ENCODE measurements at places on chromosomes 7 and 10.

DNA sequence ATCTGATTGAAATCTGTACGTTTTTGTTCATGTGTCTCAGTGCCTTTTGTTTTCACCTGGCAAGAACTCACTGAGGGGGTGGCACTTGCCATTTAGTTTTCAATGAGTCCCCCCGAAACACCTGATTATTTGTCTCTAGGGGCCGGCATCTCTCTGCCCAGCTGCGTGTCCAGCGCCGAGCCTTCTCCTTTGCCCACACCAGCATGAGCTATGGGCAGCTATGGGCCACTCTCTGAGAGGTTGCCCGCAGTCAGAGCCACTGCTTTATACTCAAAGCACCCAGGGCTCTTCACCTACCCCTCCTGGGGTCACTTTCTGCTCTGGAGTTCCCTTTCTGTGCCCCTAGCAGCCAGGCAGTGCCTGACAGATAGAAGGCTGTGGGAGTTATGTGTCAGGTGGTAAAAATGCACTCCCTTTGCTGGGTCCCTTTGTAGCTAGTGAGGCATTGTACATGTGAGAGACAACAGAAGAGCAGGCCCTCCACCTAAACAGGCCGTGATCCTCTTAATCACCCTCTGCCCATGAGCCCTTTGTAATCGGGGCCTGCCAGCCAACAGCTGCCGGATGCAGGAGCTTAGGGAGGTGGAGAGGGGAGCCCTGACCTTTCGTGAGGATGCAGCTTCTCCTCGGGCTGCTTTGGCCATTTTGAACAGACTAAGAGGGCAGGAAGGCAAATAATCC lies 133.1 kb upstream of the NPS start:
- DNase-seq, result no peak

DNA sequence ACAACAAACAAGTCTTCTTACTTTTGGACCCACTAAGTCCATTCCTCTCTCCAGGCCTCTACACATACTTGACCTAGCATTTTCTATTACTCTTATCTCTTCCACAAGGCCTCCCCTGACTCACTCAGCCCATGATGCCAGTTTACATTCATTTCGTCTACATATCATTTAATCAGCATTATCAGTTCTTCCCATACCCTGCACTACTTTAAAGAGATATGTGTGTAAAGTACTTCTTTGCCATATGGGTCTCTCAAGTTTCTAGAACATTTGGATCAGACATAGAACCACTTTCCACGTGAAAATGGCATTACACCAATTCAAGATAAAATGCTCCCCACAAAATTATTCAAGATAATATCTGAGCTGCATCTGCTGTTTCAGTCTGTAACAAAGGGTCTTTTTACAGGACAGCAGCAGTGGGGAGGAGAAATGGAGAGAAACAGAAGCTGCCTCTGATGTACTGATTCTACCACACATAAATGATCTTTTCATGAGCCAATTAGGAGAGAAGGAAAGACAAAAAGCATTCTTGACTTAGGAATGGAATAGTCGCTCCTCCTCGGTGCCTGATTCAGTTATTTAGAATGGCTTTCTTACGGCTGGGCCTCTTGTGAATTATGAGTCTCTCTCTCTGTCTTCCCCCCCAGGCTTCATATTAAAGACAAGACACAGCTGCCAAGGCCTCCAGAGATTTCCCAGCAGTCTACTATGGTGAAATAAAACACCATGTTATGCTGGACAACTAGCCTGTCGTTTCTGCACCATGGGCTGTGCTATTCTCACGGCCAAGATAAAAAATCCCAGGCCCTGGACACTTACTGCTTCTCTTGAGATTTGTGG lies 46.9 kb upstream of the SEPTIN7 start:
- no peak for DNase-seq

- DNase-seq, result no peak
Measured at GRCh38 chr7:157952841-157953645, 616.2 kb downstream of the DNAJB6 start.

DNA sequence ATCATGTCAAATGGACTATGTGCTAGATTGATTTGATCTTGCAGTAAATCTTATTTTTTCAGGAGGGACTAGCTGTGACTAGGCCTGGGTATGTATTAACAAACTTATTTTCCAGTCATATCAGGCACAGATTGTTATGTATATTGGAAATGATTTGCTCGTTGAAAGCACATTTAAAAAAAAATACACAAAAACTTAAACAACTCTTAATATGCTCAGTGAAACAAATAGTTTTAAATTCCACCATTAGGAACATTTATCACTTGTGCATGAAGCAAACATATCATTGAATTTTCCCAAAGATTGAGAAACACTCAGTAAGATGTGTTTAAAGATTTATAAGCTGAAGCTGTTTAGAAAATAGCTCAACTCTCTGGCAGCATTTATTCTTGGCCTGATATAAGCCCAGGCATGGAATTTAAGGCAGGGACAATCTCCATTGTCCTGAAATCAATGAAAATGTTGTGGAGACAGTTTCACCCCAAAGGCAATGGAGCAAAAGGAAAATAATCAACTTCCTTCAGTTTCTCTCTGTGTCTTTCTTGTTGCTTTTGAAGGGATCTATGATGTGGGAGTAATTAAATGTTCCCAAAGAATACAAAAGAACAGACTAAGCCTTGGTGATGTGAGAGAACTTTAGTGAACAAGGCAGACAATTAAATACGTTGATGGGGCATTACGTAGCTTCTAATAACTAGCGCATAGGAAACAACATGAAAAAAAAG lies 250.3 kb downstream of the GPR37 start:
- DNase-seq, result no peak

DNA sequence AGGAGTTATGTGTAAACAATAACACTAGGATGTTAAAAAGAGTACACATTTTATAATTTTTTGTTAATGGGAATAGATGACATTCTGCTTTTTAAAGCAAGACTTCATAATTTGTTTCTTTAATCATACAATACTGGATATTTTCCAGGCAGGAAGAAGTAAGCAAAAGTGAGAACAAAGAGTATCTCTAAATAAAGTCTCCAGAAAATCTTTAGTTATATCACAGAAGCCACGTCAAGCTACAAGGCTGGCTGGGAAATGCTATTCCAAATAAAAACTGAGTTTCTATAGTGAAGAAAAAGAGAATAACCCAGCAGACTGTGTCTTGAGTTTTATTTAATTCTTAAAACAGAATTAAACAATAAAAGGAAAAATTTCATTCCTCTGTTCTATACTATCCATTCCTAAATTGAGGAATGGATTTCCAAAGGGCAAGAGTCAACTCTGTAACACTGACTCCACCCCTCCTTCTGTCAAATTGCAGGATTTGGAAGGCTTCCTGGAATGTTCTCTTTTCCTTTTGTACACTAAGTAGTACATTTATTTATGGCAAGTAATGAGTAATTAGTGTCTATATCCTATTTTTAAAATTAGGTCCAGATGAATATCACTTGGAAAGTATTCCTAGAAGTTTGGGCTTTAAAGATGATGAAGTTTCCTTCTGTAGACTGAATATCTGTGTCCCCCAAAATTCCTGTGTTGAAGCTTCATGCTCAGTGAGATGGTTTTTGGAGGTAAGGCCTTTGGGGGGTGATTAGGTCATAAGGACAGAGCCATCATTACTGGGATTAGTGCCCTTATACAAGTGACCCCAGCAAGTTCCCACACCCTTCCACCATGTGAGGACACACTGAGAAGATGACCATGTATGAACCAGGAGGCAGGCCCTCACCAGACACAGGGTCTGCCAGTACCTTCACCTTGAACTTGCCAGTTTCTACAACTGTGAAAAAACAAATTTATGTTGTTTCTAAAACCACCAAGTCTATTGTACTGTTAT lies 290.9 kb downstream of the CRPPA start:
- peak; percentile 14 for DNase-seq

DNA sequence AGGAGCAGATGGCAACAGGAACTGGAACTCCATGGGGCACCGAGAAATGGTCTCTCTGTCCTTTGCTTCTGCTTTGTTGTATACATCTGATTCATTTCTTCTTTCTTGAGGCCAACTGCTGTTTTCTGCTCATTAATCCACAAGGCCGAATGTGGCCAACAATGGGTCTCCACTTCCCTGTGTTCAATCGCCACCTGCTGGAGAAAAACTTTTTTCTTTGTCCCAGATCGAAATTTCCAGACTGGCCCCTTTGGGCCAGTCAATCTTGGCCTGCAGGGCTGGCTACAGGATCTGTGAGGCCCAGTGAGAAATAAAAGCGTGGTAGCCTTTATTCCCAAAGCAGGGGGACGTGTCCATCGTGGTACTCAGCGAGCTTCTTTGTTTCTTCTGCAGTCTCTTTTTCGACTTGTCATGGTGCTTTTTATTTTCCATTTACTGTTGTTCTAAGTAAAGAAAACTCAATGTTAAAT lies 58.8 kb downstream of the PARP12 start:
- peak; percentile 81 for DNase-seq

GRCh38 chr10:28217848-28218247 lies 85.0 kb downstream of the MPP7 start:
- DNase-seq, result peak; percentile 63

DNA sequence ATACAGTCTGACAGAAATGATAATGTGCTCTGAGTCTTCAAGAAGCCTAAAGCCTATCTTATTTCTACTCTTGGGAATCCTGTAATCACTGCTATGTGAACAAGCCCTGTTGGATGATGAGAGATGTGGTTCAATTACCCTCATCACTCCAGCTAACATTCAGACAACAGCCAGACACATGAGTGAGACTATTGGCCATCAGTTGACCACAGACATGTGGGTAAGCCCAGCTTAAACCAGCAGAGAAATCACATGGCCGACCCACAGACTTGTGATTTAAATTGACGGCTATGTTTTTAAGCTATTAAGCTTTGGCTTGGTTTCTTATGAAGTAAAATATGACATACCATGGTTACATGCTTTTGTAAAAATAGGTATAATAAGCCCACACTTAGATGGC lies 2.6 kb downstream of the MBL2 start:
- no peak for DNase-seq

DNA sequence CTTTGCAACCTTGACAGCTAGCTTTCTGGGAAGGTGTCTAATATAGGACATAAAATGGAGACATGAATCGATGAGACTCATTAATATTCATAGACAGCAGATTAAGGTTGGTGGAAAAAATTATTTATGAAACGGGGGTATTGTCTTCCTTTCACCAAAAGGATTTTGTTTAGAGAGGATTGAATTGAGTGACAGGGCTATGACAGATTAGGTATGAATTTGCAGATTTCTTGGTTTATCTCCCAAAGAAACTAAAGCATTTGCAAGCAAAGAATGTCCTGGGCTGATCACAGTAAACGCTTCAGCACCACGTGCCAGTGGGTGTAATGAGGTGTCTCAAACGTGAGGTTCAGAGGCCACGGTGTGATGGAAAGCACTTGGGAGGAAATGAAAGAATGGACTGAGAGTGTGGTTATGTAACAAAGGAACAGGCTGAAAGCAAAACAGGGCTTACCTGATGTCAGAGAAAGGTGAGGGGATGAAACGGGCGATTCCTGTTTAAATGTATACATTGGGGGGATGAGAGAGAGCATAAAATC lies 329.2 kb upstream of the NPVF start:
- DNase-seq, result no peak

DNA sequence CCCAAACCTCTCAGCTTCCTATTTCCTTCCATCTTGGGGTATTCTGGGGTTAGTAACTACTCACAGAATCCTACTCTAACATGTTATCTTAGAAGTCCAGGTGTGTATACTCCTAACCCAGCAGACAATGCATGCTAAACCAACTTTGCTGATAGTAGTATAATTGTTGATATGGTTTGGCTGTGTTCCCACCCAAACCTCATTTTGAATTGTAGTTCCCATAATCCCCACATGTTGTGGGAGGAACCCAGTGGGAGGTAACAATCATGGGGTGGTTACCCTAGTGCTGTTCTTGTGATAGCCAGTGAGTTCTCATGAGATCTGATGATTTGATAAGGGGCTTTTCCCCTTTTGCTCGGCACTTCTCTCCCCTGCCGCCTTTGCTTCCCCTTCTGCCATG lies 135.1 kb downstream of the CHRM2 start:
- DNase-seq, result no peak

- no peak for DNase-seq
Measured at GRCh38 chr7:96654630-96655188, 54.9 kb downstream of the SEM1 start.

- peak; percentile 22 for DNase-seq
Measured at GRCh38 chr7:18357691-18358090, 137.9 kb upstream of the HDAC9 start.

DNA sequence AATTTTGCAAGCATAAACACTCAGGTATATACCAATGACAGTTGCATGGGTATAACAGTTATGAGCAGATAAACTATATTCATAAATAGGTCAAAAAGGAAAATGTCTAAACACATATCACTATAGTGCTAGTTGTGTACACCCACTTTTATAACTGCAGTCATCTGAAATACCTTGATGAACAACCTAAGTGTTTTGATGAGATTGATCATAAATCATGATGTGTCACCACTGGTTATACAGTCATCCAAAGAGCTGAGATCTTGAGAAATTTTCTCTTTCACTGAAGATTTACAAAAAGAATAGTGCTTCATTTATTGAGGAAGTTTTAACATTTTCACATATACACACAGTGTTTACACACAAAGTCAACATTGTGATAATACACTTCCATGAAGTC lies 78.6 kb upstream of the SLC25A13 start:
- no peak for DNase-seq

DNA sequence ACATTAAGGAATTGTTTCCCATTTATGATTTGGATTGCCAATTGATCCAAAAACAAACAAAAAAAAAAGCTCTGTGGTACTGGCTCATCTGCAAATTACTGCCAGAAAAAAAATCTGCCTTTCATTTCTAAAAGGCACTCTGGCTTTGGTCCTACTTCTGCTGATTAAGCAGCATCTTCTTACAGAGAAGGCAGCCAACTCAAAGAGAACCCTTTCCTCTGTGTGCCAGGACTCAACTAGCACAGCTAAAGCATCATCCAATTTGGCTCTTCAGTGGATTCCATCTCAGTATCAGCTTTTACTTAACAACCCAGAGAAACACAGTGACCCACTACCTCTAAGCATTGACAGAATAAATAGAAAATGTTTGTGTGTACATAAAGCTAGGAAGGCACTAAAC lies 80.6 kb downstream of the GSAP start:
- DNase-seq, result no peak

- DNase-seq, result no peak
Measured at GRCh38 chr10:23445591-23445990, 6.7 kb downstream of the OTUD1 start.

DNA sequence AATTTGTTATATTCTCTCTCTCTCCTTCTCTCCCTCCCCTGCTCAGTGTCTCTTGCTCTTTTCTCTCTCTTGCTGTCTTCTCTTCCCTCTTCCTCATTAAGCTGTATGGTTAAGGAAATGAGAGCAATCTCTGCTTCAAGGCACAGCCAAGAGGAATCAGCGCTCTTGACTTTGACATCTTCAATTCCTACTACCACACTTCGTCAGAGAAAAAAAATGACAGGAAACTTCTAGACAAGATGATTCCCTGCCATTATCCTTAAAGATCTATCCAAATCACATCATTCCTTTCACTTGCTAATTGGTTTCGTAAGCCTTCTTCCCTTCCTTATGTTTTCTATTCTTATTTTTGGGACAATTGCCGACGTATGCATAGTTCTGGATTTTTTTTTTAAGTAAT lies 425.0 kb downstream of the KCNMA1 start:
- DNase-seq, result no peak

DNA sequence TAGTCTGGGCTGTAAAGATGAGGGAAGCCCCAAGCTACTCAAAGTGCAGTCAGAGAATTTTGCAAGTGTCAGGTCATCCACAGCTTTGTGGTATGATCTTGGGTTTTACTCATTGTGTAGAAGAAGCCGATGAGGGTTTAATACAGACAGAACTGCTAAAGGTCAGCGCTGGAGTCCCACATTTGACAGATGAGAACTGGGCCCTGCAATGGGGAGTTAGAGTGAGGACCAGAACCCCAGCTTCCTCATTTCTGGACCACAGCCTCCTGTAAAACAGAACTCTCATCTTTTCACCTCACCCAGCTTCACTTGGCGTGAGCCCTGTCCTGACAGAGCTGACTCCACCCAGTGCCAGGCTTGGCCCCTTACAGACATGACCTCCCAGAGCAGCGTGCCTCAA lies 20.1 kb downstream of the LRRC20 start:
- no peak for DNase-seq

All from AG20443 (cell line).